Ureter (tissue), 1 donor: ENCODE measurements at places on chromosomes 13 and 19.
A peak's percentile ranks its signal among the peaks of the same experiment; 100 is the strongest.

DNA sequence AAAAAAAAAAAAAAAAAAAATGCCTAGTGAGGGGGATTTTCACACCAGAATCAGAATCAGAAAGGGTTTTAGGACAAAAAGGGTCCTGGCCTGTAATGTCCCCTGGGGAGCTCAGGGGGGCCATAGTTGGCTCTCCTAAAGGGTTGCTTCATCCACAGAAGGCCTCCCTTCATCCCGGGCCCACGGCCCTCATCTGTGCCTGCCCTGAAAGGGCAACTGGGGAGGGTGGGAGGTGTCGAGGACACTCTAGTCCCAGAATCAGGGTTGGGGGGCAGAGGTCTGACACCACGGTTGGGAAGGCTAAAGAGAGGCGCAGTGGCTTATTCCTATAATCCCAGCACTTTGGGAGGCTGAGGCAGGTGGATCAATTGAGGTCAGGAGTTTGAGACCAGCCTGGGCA lies 22.5 kb upstream of the ZNRF4 start:
- DNase-seq: no peak

GRCh38 chr19:38851622-38852230 lies 1.9 kb upstream of the HNRNPL start:
- peak; percentile 96 for DNase-seq

DNA sequence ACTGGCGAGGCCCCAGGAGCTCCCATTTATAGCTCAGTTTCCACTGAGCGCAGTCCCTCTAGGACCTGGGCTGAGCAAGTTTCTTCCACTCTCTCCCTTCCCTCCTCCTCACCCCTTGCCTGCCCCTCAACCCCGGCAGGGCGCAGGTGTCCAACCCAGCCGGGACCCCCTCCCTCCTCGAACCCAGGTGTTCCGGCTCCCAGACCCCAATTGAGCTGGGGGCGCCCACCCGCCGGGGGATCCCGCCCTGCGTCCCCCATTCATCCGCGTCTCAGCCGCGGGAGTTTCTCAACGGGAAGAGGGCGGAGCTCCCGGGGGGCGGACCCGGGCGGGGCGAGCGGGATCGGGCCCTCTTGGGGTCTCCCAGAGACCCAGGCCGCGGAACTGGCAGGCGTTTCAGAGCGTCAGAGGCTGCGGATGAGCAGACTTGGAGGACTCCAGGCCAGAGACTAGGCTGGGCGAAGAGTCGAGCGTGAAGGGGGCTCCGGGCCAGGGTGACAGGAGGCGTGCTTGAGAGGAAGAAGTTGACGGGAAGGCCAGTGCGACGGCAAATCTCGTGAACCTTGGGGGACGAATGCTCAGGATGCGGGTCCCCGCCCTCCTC lies at the start of gene KIRREL2:
Gene KIRREL2 (plus strand): TSS at position 366 of the 604 bp plus-strand sequence. CDS start 209 bp downstream, at position 575.
- no peak for DNase-seq

GRCh38 chr13:109625156-109625555 lies 161.2 kb downstream of the IRS2 start:
- DNase-seq: no peak

- no peak for DNase-seq
Measured at GRCh38 chr13:70108356-70109105, at the start of gene KLHL1. TSS of gene KLHL1 (minus strand) at chr13:70108452. CDS start at chr13:70107699, 753 bp downstream.

GRCh38 chr13:26658448-26659385 lies 101.2 kb downstream of the WASF3 start:
- DNase-seq: no peak

- no peak for DNase-seq
Measured at GRCh38 chr13:93230261-93230855, 3.8 kb downstream of the GPC6 start.

- no peak for DNase-seq
Measured at GRCh38 chr13:32969516-32969941, 46.7 kb upstream of the KL start.

GRCh38 chr13:99347335-99347878 lies 40.2 kb upstream of the GPR183 start:
- DNase-seq: no peak

DNA sequence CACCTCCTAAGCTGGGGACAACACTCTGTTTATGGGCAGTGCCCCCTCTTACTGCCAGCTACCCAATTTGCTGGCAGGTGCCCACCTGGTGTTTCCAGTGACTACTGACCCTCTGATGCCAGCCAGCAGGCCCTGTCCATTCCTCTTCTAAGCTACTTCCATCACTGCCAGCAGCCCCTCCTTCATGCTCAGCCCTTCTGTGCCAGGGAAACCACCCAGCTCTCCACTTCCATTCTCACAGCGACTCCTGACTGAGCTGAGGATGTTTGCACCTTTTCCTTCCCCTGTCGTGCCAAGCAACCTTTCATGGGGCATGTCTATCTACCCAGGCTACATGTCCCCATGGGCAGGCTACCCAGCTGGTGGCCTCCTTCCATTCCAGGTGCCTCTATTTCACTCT lies 24.0 kb upstream of the ZNF492 start:
- DNase-seq: peak; percentile 10

DNA sequence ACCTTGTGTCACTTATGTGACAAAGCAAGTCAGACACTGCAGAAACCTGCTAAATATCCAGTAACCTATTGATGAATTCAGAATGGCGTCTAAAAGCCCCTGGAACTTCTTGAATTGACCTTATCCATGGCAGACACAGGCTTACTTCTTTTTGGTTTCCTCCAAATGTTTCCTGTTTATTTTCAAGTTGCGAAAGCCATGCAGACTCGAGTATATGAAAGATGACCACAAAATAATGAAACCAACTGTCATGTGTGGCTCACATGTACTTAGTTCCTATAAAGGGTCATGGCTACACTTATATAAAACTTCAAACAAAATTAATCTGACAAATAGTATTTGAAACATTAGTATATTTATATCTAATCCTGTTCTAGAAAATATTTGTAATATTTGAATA lies 113.1 kb upstream of the FNDC3A start:
- DNase-seq: no peak

DNA sequence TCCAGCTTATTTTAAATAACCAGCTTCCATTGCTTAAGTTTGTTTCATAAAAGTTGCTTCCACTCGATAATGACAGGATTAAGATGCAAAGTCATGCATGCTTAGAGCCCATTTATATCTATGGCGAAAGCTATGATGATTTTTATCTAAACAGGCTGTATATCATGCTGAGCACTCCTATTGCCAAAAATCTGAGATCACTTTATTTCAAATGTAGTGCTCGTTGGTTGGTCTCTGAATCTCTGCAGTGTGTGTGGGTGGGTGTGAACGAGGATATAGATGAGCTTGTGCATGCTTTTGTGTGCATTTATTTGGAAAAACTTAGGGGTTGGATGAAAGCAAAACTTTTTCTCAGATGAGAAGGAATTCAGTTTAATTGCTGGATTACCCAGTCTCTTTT lies 27.0 kb upstream of the ARGLU1 start:
- DNase-seq: no peak

DNA sequence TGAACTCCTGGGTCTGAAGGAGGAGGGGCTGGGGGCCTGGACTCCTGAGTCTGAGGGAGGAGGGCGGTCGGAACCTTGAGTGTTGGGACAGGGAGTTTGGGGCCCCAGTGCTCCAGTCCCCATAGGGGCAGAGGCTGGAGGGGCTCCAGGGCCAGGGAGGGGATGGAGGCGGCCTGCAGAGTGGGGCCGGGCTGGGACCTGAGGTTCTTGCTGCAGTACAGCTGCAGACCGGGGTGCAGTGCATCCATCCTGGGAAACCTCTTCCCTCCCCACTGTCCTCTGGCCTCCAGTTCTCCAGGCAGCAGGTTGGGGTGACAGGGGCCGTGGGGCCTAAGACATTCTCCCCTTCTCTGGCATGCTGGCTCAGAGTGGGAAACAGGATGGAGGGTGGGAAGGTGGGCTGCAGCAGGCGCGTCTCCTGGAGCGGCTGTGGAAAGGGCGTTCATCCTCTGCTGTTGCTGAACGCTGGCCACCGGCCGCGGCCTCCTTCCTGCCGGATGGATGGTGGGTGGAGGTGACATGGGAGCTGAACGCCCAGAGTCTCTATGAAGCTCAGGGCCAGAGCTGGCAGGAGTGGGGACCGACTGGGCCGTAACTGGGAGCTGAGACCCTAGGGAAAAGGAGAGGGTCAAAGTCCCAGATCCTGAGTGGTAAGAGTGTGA lies 1.6 kb downstream of the BRSK1 start:
- DNase-seq: no peak

- DNase-seq: no peak
Measured at GRCh38 chr13:102504002-102504401, 92.8 kb upstream of the TPP2 start.

DNA sequence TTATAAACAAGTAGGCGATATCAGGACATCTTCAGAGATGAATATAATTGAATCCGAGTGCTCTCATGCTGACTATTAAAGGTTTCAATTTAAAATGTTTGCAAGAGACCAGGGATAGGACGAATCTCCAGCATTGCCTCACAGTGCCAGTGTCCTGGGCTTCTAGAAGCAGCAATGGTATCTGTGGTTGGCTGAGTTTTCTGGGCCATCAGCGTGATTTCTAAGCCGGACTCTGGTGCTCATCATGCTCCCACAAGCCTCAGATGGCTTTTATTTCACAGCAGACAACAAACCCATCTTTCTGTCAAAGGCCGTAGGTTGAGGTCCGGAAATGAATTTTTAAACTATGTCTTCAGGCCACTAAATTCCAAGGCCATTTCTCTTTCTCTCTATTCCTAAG lies 187.7 kb downstream of the FOXO1 start:
- no peak for DNase-seq

DNA sequence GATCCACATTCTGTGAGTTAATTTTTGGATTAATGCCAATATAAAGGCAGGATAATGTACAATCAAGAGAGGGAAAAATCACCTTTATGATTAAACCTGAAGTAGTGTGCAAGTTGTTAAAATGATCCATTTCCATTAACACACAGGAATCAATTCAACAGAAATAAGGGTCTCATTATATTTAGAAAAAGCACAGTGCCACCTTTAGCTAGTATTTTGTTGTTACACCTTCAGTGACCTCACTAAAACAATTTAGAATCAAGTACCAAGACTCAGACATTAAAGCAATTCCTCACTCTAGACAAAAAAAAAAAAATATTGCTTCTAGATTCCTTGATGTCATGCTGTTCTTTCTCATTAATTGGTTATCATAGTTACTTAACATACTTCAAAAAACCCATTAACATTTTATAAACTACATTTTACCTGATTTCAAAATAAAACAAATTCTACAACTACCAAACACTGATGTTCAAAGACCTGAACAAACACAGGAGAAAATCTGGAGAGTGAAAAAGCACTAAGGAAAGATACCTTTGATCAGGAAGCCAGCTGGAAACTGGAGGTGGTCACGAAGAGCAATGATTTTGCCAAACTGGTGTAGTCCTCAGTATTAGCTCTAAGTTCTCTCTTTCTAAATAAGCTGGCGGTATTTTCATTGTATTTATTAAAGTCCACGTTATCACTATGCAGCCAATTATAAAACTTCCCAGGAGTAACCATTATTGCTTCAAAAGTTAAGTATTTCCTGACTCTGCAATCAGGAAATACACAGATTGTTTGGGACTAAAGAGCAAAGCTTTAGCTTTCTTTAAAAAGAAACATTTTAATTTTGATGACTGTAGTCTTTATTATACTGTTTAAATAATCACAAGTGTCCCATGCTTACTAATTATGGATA lies 115.3 kb downstream of the TBC1D4 start:
- DNase-seq: no peak

DNA sequence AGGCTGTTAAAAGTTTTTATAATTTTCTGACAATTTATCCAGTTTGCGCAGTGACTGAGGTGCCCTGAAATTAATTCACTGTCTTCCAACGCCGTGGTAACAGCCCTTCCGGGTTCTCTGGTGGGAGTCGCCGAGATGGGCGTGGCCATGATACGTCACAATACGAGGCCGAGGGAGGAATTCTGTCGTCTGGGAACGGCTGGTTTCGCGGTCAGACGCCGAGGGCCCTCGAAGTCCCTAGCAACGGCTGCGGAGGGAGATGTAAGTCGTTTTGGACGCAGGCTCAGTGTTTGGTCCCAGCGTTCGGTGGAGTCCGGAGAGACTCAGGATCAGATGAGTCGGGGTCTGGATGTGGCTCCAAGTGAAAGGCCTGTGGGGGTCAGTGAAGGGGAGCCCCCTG lies 21.7 kb downstream of the ZNF613 start:
- DNase-seq: peak; percentile 47

DNA sequence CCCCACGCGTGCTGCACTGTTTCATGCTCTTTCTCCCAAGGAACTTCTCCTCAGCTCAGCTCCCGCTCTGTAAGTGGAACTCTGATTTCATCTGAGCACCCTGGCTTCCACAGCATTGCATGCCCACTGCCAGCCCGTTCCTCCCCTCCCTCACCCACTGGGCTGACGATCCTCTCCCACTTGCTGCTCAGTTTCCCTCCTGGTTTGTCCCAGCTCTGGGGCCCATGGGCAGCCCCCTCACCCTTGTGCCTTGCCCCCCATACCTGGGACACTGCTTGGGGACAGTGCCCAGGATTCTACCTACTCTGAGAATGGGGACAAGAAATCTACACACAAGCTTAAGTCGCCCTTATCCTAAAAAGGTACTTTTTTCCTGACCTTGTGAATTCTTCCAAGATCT lies 115.9 kb upstream of the C1QTNF9B start:
- no peak for DNase-seq

GRCh38 chr19:6744381-6745301 lies 5.2 kb downstream of the TRIP10 start:
- DNase-seq: peak; percentile 95

DNA sequence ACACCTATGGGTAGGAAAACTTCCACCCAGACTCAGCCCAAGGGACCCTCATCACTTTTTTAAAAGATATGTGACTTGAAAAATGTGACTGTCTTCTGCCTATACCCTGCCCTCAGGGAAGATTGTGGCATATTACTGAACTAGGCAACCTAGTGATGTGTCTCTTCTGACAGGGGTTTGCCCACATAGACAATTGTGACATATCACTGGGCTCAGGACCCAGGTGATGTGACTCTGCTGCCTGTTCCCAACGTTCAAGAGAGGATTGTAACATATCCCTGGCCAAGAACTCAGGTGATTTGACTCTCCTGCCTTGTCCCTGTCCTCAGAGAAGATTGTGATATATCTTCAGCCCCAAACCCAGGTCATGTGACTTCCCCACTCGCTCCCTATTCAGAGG lies 86.3 kb upstream of the ZNF43 start:
- no peak for DNase-seq

GRCh38 chr13:96089749-96090239 lies at the start of gene HS6ST3:
TSS of gene HS6ST3 (plus strand) at chr13:96090107.
- DNase-seq: no peak

- DNase-seq: no peak
Measured at GRCh38 chr19:16141043-16141442, 2.4 kb upstream of the HSH2D start.

- DNase-seq: no peak
Measured at GRCh38 chr19:14097532-14098151, 7.1 kb upstream of the SAMD1 start.

- DNase-seq: no peak
Measured at GRCh38 chr19:18320865-18321733, 1.8 kb downstream of the LSM4 start.

GRCh38 chr13:101875091-101875490 lies 422.6 kb downstream of the ITGBL1 start:
- no peak for DNase-seq
